ENCODE measurements at places on chromosomes 13 and 19.

GRCh38 chr19:38273499-38273898 lies 9.1 kb downstream of the SPINT2 start:
- no peak for DNase-seq

GRCh38 chr19:3274942-3275582 lies 50.6 kb downstream of the CELF5 start:
- no peak for DNase-seq

- no peak for DNase-seq
Observed at GRCh38 chr13:110886870-110887596, 27.8 kb downstream of the ANKRD10 start.

- DNase-seq = no peak
Observed at GRCh38 chr19:27741236-27741635, 1471.7 kb downstream of the UQCRFS1 start.

Measured in RWPE1 (cell line).